Stimulated activated CD4-positive, alpha-beta T cell treated with anti-CD3 and anti-CD28 coated beads, Interleukin-15, amount 100 ng/mL, for 1 hour (primary cell): ENCODE measurements at places on chromosomes 3 and 15.

DNA sequence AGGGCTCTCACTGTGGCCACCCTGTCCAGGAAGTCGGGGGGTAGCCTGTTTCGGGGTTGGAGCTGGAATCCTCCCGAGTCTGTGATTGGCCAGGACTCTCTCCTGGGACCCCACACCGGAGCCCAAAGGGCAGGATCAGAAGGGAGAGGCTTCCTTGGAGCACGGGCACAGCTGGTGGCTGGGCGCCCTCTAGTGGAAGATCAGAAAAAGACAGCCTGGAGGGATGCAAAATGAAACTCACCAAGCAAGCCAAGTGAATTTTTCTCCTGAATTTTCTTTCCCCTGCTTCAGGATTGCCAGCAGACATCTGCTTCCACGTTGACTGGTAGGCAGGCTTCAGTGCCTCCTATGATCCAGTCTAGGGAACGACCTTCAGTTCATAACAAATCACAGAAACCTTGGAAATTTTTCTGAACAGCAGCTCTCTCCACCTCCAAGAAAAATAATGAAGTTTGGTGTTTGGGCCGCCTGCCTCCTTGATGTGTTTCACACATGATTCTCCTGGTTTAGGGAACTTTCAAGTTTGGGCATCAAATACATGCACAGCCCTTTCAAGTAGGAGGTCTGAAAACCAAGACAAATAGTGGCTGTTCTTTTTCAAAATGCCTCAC, 224.6 kb downstream of the VPS13C start:
- DNase-seq, result peak; percentile 20

- DNase-seq, result no peak
Observed at GRCh38 chr3:129358772-129359371, 69.6 kb downstream of the EFCAB12 start.

- DNase-seq, result no peak
Observed at GRCh38 chr3:45026038-45026437, at the start of gene CLEC3B. Gene CLEC3B, plus strand, starts transcription at chr3:45026303. Its CDS starts 60 bp downstream, at chr3:45026363.

GRCh38 chr15:28959326-28959725, 73.6 kb downstream of the APBA2 start:
- DNase-seq, result no peak

DNA sequence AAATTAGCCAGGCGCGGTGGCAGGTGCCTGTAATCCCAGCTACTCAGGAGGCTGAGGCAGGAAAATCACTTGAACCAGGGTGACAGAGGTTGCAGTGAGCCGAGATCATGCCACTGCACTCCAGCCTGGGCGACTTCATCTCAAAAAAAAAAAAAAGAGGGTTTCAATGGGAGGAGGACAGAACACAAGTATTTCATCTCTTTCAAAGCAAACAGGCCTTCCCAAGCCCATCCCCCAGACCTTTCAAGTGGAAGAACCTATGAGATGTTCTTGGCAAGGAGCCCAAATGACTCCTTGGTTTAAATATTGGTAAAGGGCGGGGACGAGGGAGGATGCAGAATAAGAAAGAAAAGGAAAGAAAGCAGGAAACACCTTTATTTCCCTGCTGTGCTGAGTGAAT, 62.2 kb upstream of the MCF2L2 start:
- no peak for DNase-seq
